ENCODE measurements at places on chromosomes 1 and 21.

GRCh38 chr1:19307794-19308508, 4.0 kb downstream of the AKR7A2 start:
- no peak for DNase-seq

DNA sequence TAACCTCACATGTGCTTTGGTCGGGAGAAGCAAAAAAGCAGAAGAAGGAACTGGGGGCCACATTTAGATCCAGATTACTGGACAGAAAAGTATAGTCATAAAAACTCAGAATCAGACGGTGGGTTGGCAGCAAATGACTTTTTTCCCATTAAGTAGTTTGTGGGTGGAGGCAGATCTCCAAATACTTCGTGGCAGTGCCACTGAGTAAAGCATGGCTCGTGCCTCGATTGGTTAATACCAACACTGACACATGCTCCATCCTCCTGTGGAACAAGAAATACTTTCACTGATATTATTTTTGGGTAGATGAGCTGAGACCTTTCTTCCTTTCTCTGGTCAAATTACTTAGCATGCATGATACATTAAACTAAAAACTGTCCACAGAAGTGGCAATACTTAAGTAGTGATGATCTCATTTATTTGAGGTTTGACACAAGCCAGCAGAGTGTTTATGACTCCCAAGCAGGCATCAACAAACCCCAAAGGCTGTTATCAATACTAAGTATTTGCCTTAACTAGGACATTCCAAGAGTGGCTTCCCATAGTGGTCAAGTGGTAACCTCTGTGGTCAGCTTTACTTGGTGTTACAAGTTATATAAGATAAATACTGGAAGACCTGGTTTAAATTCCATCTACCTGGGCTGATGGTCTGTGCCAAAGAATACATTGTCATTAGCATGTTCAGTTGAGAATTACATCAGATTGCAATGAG, 500.0 kb upstream of the RUNX1 start:
- DNase-seq: no peak

DNA sequence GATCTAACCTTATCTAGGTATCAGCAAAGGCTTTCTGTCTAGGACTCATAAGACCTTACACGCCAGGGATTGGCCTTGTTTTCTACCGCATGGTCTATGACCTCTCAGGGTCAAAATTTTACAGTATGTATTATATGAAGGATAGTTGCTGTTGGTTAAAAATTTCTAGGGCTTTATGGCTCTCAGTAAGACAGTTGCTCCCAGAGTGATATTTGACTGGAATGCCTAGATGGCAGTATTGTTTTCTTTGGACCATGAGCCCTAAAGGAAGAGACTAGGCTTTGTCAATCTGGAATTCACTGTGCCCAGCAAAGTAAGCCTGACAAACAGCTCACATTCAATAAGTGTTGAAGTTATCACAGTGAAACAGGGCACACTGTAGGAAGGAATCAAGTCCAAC, 37.6 kb downstream of the C1orf87 start:
- no peak for DNase-seq

GRCh38 chr21:45872471-45872870, 109.1 kb upstream of the COL6A1 start:
- no peak for DNase-seq

- no peak for DNase-seq
Observed at GRCh38 chr1:152502496-152503180, 8.0 kb upstream of the LCE5A start.

GRCh38 chr1:154353966-154354365, 28.6 kb downstream of the ATP8B2 start:
- DNase-seq: no peak

DNA sequence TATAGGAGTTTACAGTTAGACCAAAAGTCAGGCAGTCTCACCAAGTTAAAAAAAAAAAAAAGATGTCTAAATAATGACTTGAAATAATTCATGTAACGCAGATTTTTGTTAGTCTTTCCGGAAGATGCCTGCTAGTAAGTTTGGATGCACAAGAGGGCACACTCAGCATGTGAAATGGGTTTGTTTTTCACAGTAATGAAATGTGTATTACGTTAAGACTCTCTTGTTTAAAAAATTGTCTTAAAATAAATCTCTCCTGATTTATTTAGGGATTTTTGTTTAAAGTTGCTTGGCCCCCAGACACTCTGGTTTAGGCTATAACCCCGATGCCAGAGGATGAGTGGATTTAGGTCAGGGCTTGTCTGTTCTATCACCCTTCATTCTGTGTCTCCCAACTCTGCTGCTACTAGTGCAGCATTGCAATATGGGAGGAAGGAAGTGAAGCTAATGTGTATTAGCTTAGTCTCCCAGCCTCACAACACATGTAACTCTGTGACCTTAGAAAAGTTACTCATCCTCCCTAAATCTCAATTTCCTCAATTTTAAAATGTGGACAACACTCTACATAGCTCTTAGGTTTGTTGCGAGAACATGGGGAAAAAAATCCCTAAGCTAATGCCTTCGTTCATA, 25.7 kb downstream of the CTH start:
- no peak for DNase-seq

GRCh38 chr1:44631333-44631646, 43.0 kb downstream of the TMEM53 start:
- DNase-seq: no peak

DNA sequence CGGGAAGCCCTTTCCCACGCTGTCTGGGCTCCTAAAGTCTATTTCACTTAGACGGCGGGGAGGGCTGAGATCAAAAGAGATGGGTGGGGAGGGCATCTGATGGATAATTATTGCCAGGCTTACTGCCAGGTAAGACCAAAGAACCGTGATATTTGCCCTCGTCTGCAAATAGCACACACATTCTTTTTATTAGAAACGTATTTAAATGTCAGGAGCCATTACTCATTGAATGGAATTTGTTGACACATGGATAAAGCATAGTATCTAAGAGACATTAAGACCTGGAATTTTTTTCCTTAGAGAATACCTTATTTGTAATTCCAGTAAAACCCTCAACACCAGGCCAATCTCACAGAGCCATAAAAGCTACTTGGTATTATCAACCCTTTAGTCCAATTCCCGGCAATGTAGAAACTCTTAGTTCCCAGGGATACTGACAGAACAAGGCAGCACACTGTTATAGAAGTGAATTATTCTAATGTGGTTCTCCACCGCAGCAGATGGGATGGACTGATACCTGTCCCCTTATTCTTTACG, 10.6 kb downstream of the URB1 start:
- DNase-seq: no peak

Measured in activated T-cell treated with anti-CD3 and anti-CD28 coated beads for 48 hours (primary cell).